ENCODE measurements at places on chromosomes 13 and 19. TPM values are rescaled to one million over a fixed set of nuclear protein-coding genes. Genes with fewer than 3 reads are reported as not detected.

CYP4F2 gene
- not detected for total RNA-seq

DNA sequence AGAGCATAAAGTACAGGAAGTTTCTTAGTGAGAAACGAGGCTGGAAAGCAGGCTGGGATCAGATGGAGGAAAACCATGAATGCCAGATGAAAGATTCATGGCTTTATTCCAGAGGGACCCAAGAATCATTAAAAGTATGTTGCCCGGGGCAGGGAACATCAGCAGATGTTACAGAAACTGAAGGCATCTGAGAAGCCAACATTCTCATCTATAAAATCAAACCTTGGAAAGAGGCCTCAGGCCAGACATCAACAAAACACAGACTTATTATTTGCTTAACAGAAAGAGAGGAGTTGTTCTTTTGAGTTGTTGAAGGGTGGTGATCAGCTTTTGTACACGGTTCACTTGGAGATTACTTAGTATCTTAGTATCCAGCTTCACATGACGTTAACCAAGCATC, 543.6 kb downstream of the RFC3 start:
- DNase-seq = no peak

DNA sequence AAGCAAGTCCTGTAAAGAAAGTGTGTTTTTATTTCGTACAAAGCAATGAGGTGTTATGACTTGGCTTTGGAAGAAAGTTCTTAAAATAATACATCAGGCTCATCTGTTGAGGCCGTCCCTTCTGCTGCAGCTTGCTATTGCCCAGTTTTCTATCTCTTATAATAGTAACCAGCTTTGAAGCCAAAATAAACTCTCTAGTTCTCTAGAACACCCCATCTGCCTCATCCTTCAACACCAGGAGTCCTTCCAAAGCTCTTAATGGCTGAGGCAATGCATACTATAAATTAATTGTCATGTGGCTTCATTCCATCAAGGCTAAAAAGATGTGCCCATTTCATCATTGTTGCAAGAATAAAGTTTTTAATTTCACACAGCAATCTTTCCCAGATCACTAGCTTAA, 49.4 kb upstream of the IPO5 start:
- DNase-seq = no peak

DNA sequence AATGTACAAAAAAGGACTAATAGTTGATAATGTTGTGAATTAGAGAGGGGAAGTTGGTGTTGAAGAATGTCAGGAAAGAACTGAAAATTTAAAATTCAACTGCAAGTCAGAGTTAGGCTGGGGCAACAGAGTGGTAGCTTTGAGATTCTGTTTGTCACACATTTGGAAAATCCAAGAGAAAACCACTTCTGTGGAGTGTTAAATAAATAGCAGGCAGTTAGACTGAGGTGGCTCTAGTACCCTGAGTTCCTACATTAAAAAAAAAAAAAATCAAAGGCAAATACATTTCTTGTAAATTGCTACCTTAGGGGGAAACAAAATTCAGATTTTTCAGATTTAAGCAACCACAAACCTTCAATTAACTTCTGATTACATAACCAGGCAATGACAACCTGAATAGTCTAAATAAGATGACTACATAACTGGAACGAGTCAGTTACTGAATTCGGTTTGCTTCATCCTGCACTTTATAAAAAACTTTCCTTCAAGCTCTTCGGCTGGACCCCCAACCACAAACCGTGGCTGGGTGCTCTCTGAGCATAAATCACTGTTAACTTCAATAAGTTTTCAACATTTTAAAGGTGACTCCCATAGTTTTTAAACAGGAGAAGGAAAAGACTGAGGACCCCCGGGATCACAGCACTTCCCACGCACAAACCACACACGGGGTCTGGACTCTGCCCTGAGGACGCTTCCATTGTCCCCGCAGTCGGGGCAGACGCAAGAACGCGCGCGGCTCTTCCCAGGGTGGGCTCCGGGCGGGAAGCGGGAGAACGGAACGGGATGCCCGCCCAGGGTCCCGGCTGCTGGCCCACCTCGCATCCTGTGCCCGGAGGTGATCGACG, 725 bp downstream of the ZNF682 start:
- no peak for DNase-seq

WDFY2 gene
- 4.9 TPM for total RNA-seq

UBE2L5 gene
- total RNA-seq = not detected

SYDE1 gene
- 39.4 TPM for total RNA-seq

GRCh38 chr19:40266912-40267600, 18.1 kb downstream of the AKT2 start:
- DNase-seq = no peak

ZNF582 gene
- 4.0 TPM for total RNA-seq

GRCh38 chr13:53068585-53069520, 40.2 kb downstream of the OLFM4 start:
- DNase-seq = no peak

DNA sequence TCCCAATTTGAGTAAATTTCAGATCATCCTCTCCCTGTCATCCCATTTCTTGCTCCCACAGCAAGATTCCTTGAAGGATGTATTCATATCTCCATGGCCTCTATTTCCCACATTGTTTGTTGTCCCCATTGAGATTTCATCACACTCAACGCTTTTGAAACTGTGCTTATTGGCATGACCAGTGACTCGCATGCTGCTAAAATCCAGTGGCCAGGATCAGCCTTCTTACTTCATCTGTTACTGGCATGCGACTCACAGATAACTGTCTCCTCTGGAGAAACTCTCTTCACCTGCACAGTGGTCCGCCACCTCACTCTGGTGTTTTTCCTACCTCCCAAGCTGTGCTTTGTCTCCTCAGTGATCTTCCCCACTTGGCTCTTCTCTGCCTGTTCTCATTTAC, 95.8 kb downstream of the WASF3 start:
- DNase-seq = no peak

- DNase-seq = no peak
Observed at GRCh38 chr13:66563076-66563475, 667.1 kb downstream of the PCDH9 start.

DNA sequence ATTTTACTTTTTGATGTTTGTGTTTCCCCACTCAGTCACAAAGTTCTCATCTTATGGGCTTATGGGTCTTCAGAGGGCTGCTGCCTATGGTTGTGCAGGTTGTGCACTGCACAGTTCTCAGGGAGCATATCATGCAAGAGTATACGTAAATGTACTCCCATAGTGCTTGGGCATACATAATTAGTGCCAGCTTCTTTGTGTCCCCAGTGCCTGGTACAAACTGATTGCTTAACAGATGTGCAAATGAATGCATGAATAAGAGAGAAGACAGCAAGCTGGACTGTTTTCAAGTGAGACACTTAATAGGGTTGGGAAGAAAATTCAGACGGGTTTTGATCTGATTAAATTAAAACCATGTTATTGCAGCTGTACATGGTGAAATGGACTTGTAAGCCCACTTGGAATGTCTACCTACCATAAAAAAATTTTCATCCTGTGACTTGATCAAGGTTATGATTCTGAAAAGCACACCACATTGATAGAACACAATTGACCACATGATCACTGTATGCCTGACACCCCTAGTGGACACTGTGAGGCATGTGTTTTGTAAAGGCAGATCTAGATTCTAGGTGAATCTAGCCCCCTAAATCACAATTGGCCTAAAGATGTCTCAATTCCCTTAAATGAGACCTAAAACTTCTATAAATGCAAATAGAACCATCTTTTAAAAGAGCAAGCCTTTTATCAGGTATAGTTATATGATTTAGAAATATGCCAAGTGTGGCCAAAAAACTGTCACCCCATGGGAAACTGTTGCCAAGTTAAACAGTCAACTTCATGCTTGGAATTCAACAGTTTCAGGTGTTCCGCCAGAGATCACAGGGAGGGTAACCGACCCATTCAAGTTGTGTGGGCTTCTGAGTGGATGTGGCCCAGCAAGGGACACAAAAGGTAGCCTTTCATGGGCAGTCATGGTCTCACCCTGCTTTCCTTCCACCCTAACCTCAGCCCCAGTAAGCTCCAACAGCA, 27.9 kb downstream of the FAM124A start:
- DNase-seq = no peak

- DNase-seq = no peak
Observed at GRCh38 chr19:50466706-50467039, 9.6 kb upstream of the EMC10 start.

- no peak for DNase-seq
Observed at GRCh38 chr13:102132777-102133295, 269.0 kb downstream of the FGF14 start.

CALR3 gene
- total RNA-seq = not detected

DNA sequence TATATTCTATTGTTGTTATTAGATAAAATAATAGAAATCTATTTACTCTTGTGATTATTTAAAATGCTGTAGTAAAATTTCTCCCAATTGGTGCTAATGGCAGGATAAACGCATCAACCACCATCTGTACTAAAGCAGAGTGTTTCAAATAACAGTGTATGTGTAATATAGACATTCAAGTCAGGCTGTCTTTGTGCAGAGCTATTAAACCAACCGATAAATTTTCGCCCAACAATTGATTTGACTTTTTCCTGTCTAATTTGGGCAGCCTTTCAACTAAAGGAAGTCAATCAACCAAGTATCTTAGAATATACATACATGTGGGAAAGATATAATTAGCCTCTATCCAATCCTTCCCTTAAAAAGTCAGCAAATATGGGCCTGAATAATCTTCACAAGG, 5.8 kb downstream of the AMER2 start:
- no peak for DNase-seq

GRCh38 chr19:39558624-39559117, 18.7 kb upstream of the EID2 start:
- no peak for DNase-seq

DNA sequence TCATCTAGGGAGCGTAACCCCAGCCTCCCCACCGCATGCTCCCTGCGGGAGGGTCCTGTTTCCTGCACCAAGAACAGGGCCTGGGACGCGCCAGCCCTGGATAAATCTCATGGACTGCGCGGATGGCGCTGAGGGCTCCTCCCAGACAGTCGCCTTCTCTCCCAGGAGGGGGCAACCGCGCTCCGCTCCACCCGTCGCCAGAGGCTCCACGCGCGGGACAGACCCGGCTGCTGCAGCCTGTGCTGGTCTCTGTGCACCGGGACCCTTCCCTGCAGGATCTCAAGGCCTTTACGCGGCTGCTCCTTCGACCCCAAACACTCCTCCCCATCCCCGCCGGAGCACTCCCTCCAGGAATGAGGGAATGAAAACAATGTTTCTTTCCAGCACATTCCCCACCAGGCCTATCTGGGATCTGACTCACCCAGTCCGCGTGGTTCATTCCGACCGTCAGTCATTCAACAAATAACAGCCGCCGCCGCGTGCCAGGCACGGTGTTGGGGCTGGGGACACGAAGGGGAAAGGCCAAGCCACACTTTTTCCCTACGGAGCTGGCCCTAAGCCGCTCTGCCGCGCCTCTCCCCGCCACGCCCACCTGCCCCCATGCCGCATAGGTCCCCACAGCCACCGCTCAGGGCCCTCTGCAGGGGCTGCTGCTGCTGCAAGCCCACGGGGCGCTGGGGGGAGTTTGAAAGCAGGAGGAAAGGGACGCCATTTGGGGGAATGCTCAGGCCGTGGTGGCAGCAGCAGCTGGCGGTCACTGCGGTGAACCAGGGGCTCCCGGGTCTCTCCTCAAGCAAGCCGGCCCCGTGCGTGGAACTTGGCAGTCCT, 6.0 kb downstream of the PNMA8B start:
- no peak for DNase-seq

DNA sequence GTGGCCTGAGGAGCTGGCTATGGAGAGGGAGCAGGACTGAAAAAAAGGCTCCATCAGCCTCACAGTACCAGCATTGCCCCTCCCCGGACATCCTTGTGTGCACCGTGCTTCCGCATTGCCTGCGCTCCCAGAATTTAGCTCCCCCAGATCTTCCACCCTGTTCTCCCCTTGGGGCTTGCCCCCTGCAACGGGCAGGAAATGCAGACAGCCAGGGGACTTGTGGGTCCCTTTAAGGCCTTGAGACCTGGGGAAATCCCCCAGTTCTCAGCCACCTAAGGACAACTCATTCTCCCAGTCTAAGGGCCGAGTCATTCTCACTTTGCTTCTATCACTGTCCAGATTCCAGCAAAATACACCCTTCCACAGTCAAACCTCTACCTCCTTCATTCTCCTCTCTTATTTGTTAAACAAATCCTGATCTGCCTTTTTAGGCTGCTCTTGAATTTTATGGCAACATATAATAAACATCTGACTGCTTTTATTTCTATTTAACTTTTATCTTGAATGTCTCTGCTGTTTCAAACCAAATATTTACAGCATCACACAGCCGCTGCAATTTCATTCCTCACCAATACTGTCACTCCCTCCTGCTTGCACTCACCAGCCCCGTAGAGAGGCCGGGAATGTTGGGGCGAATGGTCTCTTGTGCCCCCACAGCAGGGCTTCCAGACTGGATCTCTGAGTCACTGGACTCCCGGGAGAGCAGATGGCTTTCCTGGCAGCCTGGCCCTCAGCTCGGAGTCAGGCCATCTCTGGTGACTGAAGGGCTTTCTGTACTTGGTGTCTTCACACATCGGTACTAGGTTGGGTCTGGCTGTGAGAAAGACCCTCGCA, 221.9 kb downstream of the TSHZ3 start:
- no peak for DNase-seq

GRCh38 chr19:48962029-48962848, 2.9 kb upstream of the FTL start:
- DNase-seq = no peak

ZFP82 gene
- total RNA-seq = 4.7 TPM

DNA sequence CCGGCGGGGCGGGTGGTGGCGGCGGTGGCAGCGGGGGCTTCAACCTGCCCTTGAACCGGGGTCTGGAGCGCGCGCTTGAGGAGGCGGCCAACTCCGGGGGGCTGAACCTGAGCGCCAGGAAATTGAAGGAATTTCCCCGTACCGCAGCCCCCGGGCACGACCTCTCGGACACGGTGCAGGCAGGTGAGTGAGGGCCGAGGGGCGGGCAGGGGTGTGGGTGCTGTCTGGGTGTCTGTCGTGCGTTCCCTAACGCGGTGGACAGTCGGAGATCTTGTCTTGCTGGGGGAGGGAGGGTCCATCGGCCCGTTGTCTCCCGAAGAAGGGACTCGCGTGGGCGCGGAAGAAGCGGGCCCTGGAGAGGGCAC, 533 bp downstream of the LRCH1 start:
- no peak for DNase-seq

ZNF681 gene
- 1.6 TPM for total RNA-seq

PNMA8C gene
- not detected for total RNA-seq

CA11 gene
- 3.2 TPM for total RNA-seq

ZNF626 gene
- total RNA-seq = 5.7 TPM
